ENCODE measurements at places on chromosomes 5 and 9.

- no peak for DNase-seq
These were observed 43.9 kb upstream of the ALDH1A1 start for GRCh38 chr9:72996684-72997314.

- no peak for DNase-seq
These were observed 243.2 kb downstream of the ELAVL2 start for GRCh38 chr9:23582836-23583235.

DNA sequence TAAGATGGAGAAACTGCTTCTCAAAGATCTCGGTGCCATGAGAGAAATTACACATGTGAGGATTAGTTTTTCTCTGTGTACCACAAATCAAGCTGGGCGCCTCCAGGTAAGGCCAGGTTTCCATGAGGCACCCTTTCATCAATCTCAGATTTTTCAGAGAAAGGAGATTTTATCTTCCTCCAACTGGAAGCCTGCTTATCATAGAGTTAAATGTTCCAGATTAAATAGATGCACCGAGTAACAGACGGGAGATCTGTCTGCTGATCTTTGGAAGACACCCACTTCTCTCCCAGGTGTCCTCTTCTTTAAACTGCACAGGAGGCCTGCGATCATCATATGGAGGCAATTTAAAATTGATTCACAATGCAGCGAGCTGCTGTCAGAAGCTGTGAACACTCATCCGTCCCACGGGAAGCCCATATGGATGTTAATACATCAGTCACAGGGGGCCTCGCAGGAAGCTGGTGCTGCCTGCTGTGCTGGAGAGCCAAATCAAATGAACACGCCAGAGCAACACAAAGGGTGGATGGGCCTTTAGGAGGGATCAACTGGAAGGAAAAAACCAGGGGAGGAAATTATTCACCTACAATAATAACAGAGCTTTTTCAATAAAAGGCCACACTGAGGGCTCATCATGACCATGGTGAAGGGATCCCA is 93.3 kb downstream of the TLE1 start:
- DNase-seq = no peak

DNA sequence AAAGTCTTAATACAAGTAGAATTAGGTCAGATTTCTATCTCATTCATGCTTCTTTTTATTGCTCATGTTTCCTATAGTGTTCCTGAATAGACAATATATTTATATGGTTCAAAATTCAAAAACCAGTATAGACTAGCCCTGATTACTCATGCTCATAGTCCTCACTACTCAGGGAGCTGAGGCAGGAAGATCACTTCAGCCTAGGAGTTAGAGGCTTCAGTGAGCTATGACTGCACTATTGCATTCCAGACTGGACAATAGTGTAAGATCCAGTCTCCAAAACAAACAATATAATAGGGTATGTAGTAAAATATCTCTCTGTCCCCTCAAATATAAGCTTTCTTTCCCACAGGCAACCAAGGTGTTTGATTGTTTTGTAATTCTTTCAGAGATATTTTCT is 2.4 kb downstream of the ANKRD31 start:
- no peak for DNase-seq

DNA sequence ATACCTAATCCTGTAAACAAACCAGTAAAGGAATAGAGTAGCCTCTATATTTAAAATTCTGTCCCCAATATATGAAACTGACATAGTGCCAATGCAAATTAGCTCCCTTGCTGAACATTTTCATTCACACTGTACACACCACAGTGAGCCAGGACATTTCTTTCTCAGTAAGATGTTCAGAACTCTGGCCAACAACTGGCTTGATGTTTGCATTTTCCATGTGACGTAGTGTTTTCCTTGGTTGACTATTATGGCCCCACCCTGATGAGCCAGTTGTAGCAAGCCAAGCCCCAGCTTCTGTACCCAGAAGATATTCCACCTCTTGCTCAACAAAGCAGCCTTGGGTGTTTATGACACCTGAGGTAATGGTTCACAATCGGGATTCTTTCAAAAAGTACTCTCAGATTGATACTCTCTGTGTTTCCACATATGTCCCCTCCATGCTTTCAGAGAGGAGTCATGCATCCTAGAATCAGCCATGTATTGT is 17.7 kb upstream of the ANXA1 start:
- peak; percentile 54 for DNase-seq

GRCh38 chr9:90018688-90019087 is 413.9 kb downstream of the GADD45G start:
- no peak for DNase-seq

- DNase-seq = no peak
These were observed 1217.3 kb downstream of the PTPRD start for GRCh38 chr9:9395539-9395938.

DNA sequence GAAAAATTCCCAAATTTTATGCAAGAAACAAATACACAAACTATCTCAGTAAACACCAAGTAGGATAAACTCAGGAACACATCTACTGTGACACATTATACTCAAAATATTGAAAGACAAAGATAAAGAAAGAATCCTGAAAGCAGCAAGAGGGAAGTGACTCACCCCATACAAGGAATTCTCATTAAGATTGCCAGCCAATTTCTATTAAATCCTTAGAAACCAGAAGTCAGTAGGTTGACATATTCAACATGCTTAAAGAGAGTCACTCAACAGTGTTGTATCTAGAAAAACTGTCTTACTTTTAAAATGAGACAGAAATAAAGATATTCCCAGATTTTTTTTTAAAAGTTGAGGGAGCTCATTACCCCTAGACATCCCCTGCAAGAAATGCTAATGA is 15.5 kb downstream of the SPATA31E1 start:
- DNase-seq = no peak

GRCh38 chr5:167720676-167721260 is 570.7 kb upstream of the WWC1 start:
- DNase-seq = no peak

- no peak for DNase-seq
These were observed 95.4 kb upstream of the PRDM9 start for GRCh38 chr5:23411994-23412393.

DNA sequence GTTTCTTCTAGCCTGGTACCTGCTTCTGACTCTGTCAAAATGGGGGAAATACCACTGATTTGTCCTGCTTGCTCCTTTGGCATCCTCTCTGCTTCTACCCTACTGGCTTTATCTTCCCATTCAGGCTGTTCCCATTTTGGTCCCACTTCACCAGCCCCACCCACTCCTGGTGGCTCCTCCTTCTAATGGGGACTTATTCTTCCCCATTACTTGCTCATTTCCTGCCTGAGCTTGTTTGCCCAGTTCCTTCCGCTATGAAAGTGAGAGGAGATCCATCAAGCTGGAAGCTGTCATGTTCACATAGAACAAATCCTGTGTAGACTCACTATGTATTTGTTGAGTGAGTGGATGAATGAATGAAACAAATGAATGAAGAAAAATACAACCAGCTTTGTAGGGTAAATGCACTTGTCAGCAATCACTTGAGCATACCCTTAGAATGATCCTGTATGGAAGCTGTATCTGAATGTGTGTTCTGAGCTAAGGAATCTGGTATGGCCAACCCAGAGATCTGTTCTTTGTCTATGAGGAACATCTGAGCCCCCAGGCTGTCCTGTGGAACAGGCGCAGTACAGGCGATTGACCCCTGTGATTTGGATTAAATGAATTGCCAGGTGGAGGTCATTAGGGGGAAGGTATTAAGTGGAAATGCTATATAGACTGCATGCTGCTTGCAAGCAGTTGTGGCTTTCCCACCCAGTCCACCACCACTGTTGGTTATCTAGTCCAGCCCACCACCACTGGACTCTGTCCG is 89.5 kb downstream of the APBA1 start:
- no peak for DNase-seq

All from hematopoietic multipotent progenitor cell treated with erythropoietin and hydrocortisone succinate and interleukin-3 and kit ligand, for 17 days (in vitro differentiated cells).